ENCODE measurements at places on chromosomes 16 and 17.

DNA sequence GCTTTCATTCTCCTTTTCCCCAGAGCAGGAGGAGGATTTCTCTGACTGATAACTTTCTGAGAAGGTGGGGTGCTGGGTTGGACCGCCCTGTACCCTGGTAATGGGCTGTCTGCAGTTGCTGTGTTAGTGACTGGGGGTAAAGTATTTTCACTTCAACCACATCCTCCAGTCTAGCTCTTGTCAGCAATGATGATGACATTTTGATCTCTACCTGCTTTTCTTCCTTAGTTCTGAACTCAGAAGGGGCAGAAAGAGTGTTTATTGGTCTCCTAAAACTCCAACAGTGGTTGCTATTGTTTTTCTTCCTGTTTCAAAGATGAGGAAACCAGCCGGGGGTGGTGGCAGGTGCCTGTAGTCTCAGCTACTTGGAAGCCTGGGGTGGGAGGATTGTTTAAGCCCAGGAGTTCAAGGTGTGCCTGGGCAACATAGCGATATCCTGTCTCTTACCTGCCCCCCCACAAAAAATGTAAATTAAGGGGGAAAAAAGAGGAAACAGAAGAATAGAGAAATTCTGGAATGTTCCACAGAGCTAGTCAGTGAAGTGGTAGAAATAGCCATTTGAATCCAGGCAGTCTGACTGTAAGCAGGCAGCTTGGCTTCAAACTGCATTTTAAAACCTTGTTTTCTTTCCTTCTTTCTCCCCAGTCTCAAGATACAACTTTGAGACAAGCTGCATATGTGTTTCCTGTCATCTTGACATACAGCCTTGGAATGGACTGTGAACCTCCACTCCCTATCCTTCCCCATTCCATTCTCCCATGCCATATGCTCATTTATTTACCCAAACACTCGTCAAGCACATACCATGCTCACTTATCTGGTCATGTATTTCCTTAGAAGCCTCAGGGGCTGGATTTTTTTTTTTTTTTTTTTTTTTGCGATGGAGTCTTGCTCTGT lies 3.3 kb upstream of the N4BP1 start:
- peak; percentile 59 for ATAC-seq

DNA sequence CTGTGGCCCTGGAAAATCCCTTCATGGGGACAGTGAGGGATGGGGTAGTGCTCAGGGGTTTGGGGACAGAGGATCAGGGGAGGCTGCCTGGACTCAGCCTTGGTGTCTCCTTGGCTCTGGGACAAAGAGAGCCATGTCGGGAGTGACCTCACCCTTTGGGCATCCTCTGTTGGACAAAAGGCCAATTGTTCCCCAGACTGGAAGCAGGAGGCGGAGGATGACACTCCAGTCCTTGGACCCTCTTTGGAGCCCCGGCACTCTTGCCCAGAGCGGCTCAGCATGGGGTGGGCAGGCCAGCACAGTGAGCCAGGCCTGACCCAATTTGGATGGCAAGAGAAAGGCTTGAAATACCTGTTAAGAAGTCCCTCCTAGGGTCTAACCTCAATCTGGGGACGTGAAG lies 39.4 kb upstream of the PHB1 start:
- ATAC-seq = no peak

DNA sequence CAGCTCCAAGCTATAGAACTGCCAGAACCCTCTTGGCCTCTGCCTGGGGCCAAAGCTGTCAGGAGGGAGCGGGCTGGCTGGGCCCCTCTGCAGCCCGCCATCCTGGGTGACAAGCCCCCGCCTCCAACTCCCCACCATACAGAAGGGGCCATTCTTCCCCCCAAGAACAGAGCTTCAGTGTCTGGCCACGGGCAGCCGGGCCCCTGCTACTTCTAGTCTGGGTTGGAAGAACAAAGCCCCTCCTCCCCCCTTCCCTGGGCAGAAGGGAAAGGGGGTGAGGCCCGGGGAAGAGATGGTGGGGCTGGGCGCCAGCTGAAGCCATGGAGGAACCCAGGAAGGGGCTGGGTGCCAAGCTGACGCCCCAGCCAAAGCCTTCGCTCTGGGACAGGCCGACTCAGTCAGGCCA lies 9.0 kb downstream of the NAT9 start:
- no peak for ATAC-seq

DNA sequence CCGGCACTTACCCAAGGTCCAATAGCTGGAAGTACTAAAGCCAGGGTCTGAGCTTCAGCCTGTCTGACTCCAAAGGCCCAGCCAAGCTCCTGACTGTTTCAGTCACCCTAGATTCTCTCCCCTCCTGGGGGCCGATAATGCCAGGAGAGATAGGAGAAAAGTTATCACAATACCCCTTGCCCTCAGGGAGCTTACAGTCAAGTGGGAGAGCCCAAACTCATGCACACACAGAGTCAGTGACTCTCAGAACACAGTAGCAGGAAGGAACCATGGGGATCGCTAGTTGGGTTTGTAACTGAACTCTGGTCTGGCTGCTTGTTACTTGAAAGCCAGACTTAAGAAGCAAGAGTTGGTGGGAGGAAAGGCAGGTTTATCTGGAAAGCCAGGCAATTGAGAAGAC lies 14.9 kb downstream of the ZNF768 start:
- ATAC-seq = no peak

GRCh38 chr17:4487296-4487695 lies 11.4 kb upstream of the SPNS2 start:
- ATAC-seq = no peak

- ATAC-seq = no peak
Measured at GRCh38 chr16:29009050-29009837, 24.4 kb downstream of the LAT start.

DNA sequence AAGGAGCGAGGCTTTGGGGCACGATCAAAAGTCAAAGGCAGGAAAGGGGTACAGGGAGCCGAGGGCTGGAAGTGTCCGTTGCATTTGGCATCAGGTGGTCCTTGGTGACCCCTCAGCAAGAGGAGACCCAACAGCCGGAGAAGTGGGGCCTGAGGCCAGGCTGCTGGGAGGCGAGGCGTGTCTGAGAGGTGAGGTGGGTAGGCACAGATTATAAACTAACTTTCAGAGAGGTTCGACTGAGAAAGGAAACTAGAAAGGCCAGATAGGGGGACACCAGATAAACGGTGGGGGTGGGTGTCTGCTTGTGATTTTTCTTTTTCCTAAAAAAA lies 3.6 kb downstream of the PECAM1 start:
- ATAC-seq = no peak

- ATAC-seq = no peak
Measured at GRCh38 chr17:19319771-19320505, 42.6 kb downstream of the B9D1 start.

GRCh38 chr16:53152329-53152728 lies 97.5 kb downstream of the CHD9 start:
- ATAC-seq = no peak

GRCh38 chr17:77416105-77416713 lies 275.4 kb downstream of the SEC14L1 start:
- ATAC-seq = no peak

GRCh38 chr17:80294210-80294609 lies 33.6 kb downstream of the RNF213 start:
- ATAC-seq = no peak

DNA sequence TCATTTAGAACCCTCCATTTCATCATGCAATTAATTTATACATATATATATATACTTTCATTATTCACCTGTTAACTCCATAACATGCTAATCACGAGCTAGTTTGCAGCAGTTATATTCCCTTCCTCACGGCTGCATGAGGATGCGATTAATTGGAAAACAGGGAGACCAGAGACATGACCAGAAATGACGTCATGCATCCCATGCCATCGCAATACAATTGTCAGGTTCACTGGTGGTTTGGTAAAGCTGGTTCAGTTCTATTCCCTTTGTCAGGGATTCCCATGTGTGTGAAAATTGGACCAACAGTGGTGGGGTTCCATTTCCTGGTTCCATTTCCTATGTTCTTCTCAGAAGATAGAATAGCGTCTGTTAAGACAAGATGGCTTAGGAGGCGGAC lies 440.4 kb upstream of the ERCC4 start:
- ATAC-seq = no peak

DNA sequence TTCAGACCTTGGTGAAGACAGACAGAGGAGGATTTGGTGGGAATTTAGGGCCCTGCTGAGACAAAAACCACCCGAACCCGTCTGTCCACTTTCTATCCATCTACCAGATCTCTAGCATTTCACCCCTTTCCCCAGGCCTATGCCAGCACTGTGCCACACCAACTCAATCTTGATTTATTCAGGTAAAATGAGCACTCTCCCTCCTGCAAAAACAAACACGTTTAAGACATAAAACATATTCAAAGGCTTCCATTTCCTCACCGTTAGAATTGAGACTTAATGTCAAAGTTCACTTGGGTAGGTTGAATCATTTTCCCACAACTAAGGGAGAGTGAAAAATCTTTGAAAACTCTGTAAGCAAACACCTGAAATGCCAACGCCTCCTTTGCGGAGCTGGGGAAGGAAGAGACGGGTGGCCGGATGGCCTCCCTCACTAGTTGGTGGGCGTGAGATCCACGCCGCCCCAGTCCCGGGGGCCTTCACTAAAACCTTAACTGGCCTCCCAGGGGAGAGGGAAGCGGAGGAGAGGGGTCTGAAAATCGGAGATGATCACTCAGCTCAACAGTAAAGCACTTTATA lies 862 bp downstream of the DCAKD start:
- peak; percentile 13 for ATAC-seq

DNA sequence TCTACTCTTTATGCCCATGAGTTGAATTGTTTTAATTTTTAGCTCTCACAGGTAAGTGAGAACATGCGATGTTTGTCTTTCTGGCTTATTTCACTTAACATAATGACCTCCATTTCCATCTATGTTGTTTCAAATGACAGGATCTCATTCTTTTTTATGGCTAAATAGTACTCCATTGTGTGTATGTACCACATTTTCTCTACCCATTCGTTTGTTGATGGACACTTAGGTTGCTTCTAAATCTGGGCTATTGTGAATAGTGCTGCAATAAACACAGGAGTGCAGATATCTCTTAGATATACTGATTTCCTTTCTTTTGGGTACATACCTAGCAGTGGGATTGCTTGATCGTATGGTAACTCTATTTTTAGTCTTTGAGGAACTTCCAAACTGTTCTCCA lies 19.3 kb upstream of the CA4 start:
- no peak for ATAC-seq

- no peak for ATAC-seq
Measured at GRCh38 chr16:58443783-58444182, 51.5 kb downstream of the GINS3 start.

GRCh38 chr17:82058230-82058854 lies 6.6 kb downstream of the GPS1 start:
- ATAC-seq = no peak

- ATAC-seq = no peak
Measured at GRCh38 chr17:27540318-27541101, 84.3 kb downstream of the KSR1 start.

GRCh38 chr16:73143576-73144422 lies 95.9 kb upstream of the ZFHX3 start:
- no peak for ATAC-seq

DNA sequence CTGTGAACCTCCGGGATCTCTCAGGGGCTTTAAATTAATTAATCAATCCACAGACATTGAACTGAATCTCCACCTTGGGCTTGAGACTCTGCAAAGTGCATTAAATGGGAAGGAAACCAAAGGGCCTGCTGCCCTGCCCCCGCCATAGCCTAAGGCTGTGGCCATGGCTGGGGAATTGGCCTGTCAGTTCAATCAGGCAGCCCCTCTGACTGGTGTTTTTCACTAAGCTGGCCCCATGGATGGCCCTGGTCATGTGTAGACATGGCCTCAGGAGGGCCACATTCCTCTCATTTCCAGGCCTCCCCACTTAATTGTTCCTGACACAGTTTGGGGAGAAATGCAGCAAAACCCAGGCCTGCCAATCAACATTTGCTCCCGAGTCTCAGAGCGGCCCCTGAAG lies 499.8 kb downstream of the WWOX start:
- ATAC-seq = no peak

- no peak for ATAC-seq
Measured at GRCh38 chr16:67858500-67858899, 11.0 kb upstream of the CENPT start.

DNA sequence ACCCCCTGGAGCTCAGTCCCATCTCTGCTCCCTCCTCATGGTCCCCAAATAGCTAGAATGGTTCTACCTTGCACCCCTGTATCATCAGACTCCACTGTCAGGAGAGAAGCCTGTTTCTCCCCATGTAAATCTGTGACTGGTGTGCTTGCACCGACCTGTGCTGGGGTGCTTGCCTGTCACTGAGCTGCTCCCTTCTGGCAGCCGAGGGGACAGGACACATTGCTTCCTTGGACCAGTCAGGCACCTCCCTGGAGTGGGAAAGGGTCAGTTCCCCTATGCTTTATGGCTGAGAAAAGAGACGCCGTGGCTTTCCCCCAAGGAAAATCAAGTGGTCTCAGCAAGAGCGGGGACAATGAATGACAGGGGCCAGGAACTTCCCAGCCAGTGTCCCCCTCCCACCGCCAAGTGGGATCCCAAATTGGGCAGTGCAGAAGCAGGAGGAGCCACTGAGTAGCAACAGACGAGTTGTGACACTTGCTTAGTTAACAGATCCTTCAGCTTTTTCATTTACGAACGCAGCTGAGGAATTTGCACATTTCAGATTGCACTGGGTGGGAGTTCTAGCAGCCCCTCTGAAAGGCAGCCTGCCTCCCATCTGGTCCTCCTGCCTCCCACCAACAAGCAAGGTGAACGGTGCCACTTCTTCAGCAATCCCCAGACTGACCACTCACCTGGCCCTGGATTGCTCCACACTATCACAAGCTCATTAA lies 156.4 kb downstream of the KATNIP start:
- ATAC-seq = no peak

- ATAC-seq = no peak
Measured at GRCh38 chr16:83794860-83795554, 12.8 kb upstream of the HSBP1 start.

GRCh38 chr17:10048629-10049350 lies 143.7 kb upstream of the RCVRN start:
- ATAC-seq = no peak

- ATAC-seq = no peak
Measured at GRCh38 chr17:27038676-27039075, 255.2 kb upstream of the WSB1 start.

- no peak for ATAC-seq
Measured at GRCh38 chr16:84004442-84004841, 36.4 kb downstream of the NECAB2 start.

Data from activated CD4-positive, CD25-positive, alpha-beta regulatory T cell treated with anti-CD3 and anti-CD28 coated beads, Interleukin-2, amount 50 U/mL, for 24 hours (primary cell).